ENCODE measurements at places on chromosomes 1 and 21.

DNA sequence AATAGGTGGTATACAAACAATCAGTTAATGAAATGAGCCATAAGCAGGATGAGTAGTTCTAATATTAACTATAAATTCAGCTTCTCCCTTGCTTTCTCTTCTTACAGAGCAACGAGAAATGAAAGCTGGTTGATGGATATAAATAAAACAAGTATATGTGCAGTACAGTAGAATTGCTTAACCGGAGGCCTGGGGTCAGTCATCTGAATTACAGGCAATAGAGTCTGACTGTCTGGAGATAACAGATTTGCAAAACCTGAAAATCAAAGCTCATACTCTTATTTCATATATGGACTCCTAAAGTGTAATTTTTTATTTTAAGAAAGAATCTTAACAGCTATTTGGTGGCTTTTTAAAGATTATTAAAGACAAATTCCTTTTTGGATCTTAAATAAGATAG, 43.1 kb upstream of the SGIP1 start:
- no peak for DNase-seq
- H3K4me3 ChIP-seq, result no peak overlapping the region
- H3K36me3 ChIP-seq, result no peaks in the 10 kb centered on the region

- DNase-seq, result no peak
- no peaks in the 10 kb centered on the region for H3K27me3 ChIP-seq
- H3K36me3 ChIP-seq, result no peaks in the 10 kb centered on the region
- H3K4me1 ChIP-seq, result no peaks in the 10 kb centered on the region
- peak overlapping the region; percentile 74 for H3K27ac ChIP-seq
Observed at GRCh38 chr1:168086438-168086837, 50.3 kb downstream of the GPR161 start.

GRCh38 chr1:212525479-212526110, 83.0 kb upstream of the ATF3 start:
- H3K4me1 ChIP-seq, result no peaks in the 10 kb centered on the region
- H3K4me3 ChIP-seq, result no peak overlapping the region
- H3K27me3 ChIP-seq, result no peaks in the 10 kb centered on the region
- no peak overlapping the region for H3K27ac ChIP-seq
- no peaks in the 10 kb centered on the region for H3K36me3 ChIP-seq

DNA sequence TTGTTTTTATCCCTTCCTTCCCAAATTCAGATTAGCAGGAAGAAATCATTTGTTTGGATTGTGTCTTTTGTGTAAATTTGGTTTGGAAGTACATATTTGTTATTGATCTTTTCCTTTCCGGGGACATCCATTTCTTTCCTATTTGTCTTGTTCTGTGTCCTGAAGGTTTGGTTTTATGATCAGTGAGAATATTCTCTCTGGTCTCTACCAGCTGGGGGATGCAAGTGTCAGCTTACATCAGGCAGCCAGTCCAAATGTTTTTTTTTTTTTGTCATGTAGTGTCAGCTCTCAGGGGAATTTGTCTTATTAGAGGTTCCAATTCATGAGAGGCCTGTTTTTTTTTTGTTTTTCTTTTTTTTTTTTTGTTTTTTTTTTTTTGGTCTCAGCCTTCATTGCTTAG, 479.2 kb upstream of the LRRC7 start:
- no peaks in the 10 kb centered on the region for H3K4me1 ChIP-seq
- no peaks in the 10 kb centered on the region for H3K27me3 ChIP-seq
- no peak overlapping the region for H3K27ac ChIP-seq
- no peaks in the 10 kb centered on the region for H3K36me3 ChIP-seq
- H3K4me3 ChIP-seq, result no peak overlapping the region

GRCh38 chr1:24960071-24960801, 30.2 kb upstream of the RUNX3 start:
- no peak overlapping the region for H3K27ac ChIP-seq
- H3K4me1 ChIP-seq, result no peaks in the 10 kb centered on the region
- DNase-seq, result no peak
- H3K36me3 ChIP-seq, result no peaks in the 10 kb centered on the region
- peaks cover 59% of the 10 kb centered on the region for H3K27me3 ChIP-seq

DNA sequence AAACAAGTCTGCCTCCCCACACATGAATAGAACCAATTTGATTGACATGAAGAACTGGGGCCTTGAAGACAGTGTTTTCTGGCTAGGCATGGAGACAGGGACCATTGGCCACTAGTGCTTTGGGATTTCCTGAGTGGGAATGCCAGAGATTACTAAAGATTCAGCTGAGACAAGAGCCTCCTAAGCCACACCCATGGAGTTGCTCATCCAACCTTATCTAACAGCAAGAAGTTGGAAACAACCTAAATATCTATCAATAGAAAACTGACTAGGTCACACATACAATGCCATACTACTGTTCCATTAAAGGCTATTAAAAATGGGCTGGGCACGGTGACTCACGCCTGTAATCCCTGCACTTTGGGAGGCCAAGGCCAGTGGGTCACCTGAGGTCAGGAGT, 184.1 kb downstream of the ZBTB18 start:
- H3K36me3 ChIP-seq, result no peaks in the 10 kb centered on the region
- no peak overlapping the region for H3K27ac ChIP-seq
- DNase-seq, result no peak
- H3K4me1 ChIP-seq, result peaks cover 10% of the 10 kb centered on the region

GRCh38 chr1:20200966-20201365, 14.6 kb upstream of the PLA2G2C start:
- no peak overlapping the region for H3K27ac ChIP-seq
- DNase-seq, result no peak

GRCh38 chr1:230712470-230712942, 1.4 kb downstream of the AGT start:
- H3K27me3 ChIP-seq, result no peaks in the 10 kb centered on the region
- H3K4me1 ChIP-seq, result peaks cover 16% of the 10 kb centered on the region
- H3K27ac ChIP-seq, result no peak overlapping the region
- H3K36me3 ChIP-seq, result no peaks in the 10 kb centered on the region
- H3K4me3 ChIP-seq, result no peak overlapping the region

GRCh38 chr1:211541720-211542477, 37.1 kb downstream of the SLC30A1 start:
- no peak overlapping the region for H3K27ac ChIP-seq
- no peaks in the 10 kb centered on the region for H3K27me3 ChIP-seq
- peaks cover 9% of the 10 kb centered on the region for H3K4me1 ChIP-seq
- no peak for DNase-seq
- H3K4me3 ChIP-seq, result no peak overlapping the region

- no peaks in the 10 kb centered on the region for H3K4me1 ChIP-seq
- H3K27ac ChIP-seq, result no peak overlapping the region
- no peaks in the 10 kb centered on the region for H3K36me3 ChIP-seq
- DNase-seq, result no peak
- H3K4me3 ChIP-seq, result no peak overlapping the region
Observed at GRCh38 chr1:41936107-41936506, 17.4 kb upstream of the HIVEP3 start.

DNA sequence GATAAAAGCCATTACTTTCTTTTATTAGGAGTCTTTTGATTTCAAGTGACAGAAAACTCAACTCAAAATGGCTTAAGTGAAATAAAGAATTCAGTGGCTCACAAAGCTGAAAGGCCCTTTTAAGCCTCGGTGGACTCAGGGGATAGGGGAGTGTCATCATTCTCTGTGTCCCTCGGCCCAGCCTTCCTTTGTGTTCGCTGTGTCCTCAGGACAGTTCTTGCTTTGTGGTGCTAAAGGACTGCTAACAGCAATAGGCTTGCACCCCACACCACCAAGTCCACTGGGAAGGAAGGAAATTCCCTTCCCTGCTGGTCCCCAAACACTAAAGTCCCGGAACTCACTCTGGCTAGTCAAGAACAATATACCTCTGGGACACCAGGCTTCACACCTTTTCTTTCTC, 129.2 kb downstream of the NTPCR start:
- DNase-seq, result no peak
- H3K36me3 ChIP-seq, result no peaks in the 10 kb centered on the region
- no peaks in the 10 kb centered on the region for H3K27me3 ChIP-seq
- no peak overlapping the region for H3K27ac ChIP-seq

GRCh38 chr21:26210614-26211013, 40.0 kb upstream of the APP start:
- no peaks in the 10 kb centered on the region for H3K27me3 ChIP-seq
- no peaks in the 10 kb centered on the region for H3K36me3 ChIP-seq
- DNase-seq, result no peak
- no peak overlapping the region for H3K4me3 ChIP-seq
- no peak overlapping the region for H3K27ac ChIP-seq
- H3K4me1 ChIP-seq, result no peaks in the 10 kb centered on the region

DNA sequence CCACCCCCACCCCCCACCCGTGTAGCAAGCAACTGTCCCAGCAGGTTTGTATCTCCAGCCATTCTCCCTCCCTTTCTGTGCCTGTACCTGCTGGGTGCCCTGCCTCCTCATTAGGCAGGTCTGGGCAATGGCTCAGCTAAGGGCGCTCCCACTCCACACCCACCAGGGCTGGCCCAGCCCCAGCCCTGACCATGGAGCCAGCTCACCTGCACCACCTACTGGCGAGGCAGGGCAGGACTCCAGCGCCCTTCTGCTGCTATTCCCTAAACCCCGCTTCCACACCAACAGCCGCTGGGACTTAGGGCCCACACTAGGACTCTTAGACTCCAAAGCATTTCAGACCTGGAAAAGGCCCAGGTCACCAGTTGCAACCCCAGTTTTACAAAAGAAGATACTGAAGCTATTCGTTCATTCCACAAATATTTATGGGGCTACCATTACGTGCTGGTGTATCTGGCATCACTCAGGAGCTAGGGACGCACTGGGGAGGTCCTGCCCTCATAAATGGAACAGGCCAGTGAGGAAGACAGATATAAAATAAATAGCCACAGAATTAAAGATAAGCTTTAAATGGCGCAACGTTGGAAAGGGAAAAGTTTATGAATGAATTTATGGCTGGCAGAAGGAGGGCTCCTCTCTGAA, 24.0 kb downstream of the PGLYRP3 start:
- no peak overlapping the region for H3K4me3 ChIP-seq
- H3K36me3 ChIP-seq, result no peaks in the 10 kb centered on the region
- no peak for DNase-seq
- H3K27me3 ChIP-seq, result no peaks in the 10 kb centered on the region
- H3K27ac ChIP-seq, result no peak overlapping the region
- H3K4me1 ChIP-seq, result no peaks in the 10 kb centered on the region

- H3K4me1 ChIP-seq, result no peaks in the 10 kb centered on the region
- H3K27me3 ChIP-seq, result no peaks in the 10 kb centered on the region
- no peak overlapping the region for H3K4me3 ChIP-seq
- H3K27ac ChIP-seq, result no peak overlapping the region
- DNase-seq, result peak; percentile 17
Observed at GRCh38 chr1:30302858-30303257, 420.5 kb downstream of the MATN1 start.

- no peaks in the 10 kb centered on the region for H3K36me3 ChIP-seq
- H3K4me1 ChIP-seq, result peaks cover 36% of the 10 kb centered on the region
- peaks cover 99% of the 10 kb centered on the region for H3K27me3 ChIP-seq
- H3K4me3 ChIP-seq, result peak overlapping the region; percentile 58
- no peak overlapping the region for H3K27ac ChIP-seq
Observed at GRCh38 chr1:180228648-180229482, 1.2 kb upstream of the LHX4 start.

DNA sequence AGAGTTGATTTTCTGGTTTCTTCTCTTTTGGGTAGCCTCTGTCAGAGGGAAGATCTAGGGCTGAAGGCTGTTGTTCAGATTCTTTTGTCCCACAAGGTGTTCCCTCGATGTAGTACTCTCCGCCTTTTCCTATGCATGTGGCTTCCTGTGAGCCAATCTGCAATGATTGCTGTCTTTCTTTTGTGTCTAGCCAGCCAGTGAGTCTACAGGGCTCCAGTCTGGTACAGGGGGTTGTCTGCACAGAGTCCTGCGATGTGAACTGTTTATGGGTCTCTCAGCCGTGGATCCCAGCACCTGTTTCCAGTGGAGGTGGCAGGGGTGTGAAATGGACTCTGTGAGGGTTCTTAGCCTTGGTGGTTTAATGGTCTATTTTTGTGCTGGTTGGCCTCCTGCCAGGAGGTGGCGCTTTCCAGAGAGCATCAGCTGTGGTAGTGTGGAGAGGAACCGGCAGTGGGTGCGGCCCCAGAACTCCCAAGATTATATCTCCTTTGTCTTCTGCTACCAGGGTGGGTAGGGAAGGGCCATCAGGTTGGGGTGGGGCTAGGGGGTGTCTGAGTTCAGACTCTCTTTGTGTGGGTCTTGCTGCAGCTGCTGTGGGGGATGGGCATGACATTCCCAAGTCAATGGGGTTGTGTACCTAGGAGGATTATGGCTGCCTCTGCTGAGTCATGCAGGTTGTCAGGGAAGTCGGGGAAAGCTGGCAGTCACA, 81.3 kb upstream of the C21orf91 start:
- H3K4me1 ChIP-seq, result no peaks in the 10 kb centered on the region
- no peaks in the 10 kb centered on the region for H3K36me3 ChIP-seq
- H3K27me3 ChIP-seq, result no peaks in the 10 kb centered on the region

DNA sequence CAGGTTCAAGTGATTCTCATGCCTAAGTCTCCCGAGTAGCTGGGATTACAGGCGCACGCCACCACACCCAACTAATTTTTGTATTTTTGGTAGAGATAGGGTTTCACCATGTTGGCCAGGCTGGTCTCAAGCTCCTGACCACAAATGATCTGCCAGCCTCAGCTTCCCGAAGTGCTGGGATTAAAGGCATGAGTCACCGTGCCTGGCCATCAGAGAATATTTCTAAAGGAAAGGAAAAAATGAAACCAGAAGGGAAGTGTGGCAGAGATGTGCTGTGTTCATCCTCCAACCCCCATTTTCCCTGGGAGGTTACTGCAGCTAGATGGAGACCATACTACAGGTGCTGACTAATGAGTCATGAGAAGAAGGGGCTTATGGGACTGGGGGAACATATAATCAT, 964.1 kb downstream of the TTLL7 start:
- no peaks in the 10 kb centered on the region for H3K36me3 ChIP-seq
- H3K27me3 ChIP-seq, result no peaks in the 10 kb centered on the region
- no peak for DNase-seq
- no peak overlapping the region for H3K27ac ChIP-seq
- no peaks in the 10 kb centered on the region for H3K4me1 ChIP-seq

GRCh38 chr1:168408539-168408865, 127.8 kb downstream of the TBX19 start:
- no peak overlapping the region for H3K27ac ChIP-seq
- H3K36me3 ChIP-seq, result no peaks in the 10 kb centered on the region
- H3K4me3 ChIP-seq, result no peak overlapping the region
- no peaks in the 10 kb centered on the region for H3K4me1 ChIP-seq

- DNase-seq, result no peak
- no peak overlapping the region for H3K4me3 ChIP-seq
- no peak overlapping the region for H3K27ac ChIP-seq
- H3K27me3 ChIP-seq, result no peaks in the 10 kb centered on the region
Observed at GRCh38 chr1:245148069-245148468, 6.7 kb upstream of the KIF26B start.

DNA sequence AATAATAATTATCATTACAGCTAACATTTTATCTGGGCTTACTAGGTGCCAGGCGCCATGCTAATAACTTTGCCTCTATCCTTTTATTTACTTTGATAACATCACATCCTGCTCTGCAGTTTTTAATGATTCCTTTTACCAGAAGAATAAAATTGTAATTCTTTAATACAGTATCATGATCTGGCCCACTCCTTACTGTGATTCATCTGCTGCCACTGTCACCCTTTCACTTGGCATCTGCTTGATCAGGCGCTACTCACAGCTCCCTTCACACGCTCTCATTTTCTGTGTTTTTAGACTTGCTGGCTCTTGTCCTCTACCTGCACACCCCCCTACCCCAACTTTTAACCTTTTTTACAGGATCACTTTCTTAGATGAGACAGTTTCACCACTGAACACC, 167.5 kb downstream of the NTMT2 start:
- no peak for DNase-seq
- no peak overlapping the region for H3K27ac ChIP-seq
- H3K36me3 ChIP-seq, result no peaks in the 10 kb centered on the region
- H3K4me3 ChIP-seq, result no peak overlapping the region

- DNase-seq, result no peak
- no peaks in the 10 kb centered on the region for H3K27me3 ChIP-seq
- no peak overlapping the region for H3K27ac ChIP-seq
- H3K4me1 ChIP-seq, result no peaks in the 10 kb centered on the region
- H3K4me3 ChIP-seq, result no peak overlapping the region
Observed at GRCh38 chr1:234638832-234639799, 29.1 kb upstream of the IRF2BP2 start.
